CD4-positive, alpha-beta T cell treated with Interleukin-6 at 100 ng/mL for 8 hours (primary cell): ENCODE measurements at places on chromosomes 7 and 10.

- DNase-seq = no peak
Measured at GRCh38 chr7:23012908-23013714, 819 bp downstream of the HYCC1 start.

DNA sequence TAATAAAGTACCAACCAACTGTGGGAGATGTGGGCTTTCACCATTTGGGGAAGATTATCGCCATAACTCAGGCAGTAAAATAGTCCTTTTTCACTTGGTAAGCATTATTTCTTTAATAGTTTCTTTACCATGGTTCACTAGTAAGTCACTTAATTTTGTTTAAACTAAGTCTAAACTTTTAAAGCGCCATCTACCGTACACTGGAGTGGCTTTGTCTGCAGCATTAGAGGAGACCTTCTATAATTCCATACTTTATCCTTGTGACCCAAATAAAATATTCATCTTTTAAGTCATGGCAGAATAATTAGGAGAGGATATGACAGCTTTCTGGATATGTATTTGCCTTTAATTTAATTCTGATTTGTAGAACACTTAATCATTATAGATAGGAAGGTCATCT, 468.0 kb downstream of the MAGI2 start:
- no peak for DNase-seq

GRCh38 chr7:28083164-28083997, 97.2 kb downstream of the JAZF1 start:
- no peak for DNase-seq

GRCh38 chr7:136652635-136653370, 215.6 kb upstream of the CHRM2 start:
- DNase-seq = no peak

GRCh38 chr10:119051775-119052174, 22.3 kb downstream of the NANOS1 start:
- no peak for DNase-seq

GRCh38 chr7:124781418-124781817, 15.8 kb upstream of the GPR37 start:
- DNase-seq = no peak

- DNase-seq = no peak
Measured at GRCh38 chr10:123772645-123773508, 106.7 kb downstream of the GPR26 start.

DNA sequence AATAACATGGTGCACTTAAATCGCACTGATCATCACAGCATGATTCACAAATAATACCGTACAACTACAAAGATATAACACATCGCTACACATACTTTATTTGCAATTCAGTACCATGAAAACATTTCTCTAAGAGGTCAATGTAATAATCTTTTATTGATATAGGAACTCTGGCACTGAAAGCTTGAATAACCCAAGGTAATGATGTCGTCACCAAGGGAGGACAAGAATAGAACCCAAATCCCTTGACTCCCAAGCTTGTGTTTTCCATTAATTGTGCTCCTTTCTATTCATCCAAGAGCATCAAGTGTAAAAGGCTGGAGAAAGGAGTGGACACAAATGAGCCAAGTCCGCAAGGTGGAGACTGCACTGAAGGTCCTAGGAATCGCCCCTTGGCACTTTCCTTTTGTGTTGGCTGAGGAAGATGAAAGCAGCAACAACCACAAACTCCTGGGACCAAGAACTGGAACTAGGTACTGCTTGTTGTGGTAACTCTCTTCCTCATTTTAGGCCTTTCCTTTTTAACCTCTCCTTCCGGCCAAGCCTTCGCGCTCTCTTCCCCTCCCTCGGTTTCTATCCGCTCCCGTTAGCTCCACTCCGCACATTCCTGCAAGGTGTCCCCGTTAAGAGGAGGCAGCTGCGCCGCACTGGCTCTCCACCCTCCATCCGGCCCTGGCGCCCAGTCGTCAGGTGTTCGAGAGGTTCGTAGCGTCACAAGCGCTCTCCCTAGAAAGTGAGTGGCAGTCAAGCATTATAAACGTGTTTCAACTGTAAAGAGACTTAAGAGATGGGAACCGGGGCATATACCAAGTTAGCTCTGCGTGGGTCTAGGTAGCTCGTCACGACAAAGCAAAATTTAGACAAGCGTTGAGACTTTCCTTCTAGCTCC, 1.0 kb upstream of the CBLL1 start:
- no peak for DNase-seq

DNA sequence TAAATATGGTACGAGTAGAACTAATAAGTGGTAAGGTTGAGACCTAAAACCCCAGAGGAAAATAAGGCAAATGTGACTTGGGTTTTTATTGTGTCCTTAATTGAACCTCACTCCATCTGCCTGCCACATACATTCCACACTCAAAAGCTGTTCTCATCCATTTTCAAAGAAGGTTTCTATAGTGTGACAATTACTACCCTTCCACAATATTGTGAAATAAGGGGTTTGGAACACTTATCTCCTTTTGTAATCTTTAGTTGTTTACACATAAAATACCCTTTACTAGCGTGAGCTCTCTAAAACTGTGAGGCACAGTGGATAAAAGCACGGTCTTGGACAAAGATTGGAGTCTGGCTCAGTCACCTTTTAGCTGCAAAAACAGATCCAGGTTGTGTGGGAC, 166.6 kb downstream of the THSD7A start:
- DNase-seq = no peak

- no peak for DNase-seq
Measured at GRCh38 chr10:73247509-73248258, 629 bp upstream of the DNAJC9 start.

- DNase-seq = peak; percentile 9
Measured at GRCh38 chr7:151631570-151631952, 111.9 kb upstream of the RHEB start.

DNA sequence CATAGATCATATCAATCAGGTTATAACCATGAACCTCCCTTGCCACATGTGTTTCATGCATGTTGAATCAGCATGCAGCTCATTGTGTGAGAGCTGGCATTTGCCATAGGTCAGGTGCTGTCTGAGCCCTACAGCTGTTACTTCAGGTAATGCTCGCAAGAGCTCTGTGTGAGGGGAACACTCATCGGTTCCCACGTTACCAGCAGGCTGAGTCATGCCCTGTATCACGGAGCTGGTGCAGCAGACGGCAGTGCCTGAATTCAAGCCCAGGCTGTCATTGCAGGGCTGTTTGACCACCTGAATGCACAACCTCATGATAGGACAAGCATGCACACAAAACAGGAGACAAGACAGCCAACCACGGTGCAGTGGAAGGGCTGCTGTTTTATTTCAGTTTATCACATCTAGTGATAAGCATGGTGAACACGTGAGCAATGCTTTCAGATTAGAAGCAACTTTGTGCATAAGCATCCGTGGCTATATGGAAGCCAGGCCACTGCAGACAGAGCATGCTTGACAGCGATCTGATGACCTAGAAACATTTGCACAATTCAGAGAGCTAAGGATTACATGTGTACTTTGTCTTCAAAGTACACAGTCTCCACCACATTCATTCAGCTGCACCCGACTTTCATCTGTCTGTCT, 56.4 kb upstream of the PFKP start:
- no peak for DNase-seq

- DNase-seq = no peak
Measured at GRCh38 chr10:12984165-12984747, 17.3 kb downstream of the CCDC3 start.

GRCh38 chr10:129853562-129853903, 110.5 kb downstream of the EBF3 start:
- DNase-seq = no peak

DNA sequence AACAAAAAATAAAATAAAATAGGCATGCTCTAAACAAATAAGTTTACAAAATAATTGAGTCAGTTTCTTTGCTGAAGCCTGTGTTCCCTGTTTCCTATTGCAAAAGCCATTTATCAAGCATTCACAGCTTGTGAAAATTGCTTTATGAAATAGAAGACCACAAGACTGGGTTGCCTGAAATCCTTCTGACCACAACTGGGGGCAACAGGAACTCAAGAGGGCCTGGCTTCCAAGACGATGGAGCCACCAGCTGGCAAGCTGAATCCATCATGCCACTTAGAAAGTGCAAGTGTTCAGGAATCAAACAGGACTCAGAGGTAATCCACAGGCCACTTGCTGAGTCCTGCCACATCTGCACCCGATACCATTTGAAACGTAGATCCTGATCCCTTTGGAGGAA, 752 bp upstream of the ABCA13 start:
- DNase-seq = no peak

DNA sequence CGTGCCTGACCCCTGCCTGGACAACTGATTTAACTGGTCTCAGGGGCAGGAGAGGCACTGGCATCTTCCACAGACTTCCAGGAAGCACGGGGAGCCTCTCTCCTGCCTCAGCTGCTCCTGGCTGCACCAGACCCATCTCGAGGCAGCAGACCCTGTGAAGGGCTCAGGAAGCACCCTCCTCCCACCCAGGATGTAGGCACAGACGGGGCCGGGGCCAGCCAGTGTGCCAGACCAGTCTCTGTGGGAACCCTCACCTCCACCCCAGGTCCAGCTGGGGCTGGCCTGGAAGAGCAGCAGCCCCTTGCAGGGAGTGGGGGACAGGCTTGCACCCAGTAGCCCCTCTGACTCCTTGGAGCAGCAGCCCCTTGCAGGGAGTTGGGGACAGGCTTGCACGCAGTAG, 56.3 kb downstream of the RASGEF1A start:
- DNase-seq = no peak

GRCh38 chr7:144784943-144785342, 50.9 kb downstream of the TPK1 start:
- DNase-seq = no peak

- DNase-seq = no peak
Measured at GRCh38 chr10:124000792-124001201, 92.6 kb downstream of the CHST15 start.

GRCh38 chr10:22633106-22633505, 81.3 kb downstream of the PIP4K2A start:
- no peak for DNase-seq

DNA sequence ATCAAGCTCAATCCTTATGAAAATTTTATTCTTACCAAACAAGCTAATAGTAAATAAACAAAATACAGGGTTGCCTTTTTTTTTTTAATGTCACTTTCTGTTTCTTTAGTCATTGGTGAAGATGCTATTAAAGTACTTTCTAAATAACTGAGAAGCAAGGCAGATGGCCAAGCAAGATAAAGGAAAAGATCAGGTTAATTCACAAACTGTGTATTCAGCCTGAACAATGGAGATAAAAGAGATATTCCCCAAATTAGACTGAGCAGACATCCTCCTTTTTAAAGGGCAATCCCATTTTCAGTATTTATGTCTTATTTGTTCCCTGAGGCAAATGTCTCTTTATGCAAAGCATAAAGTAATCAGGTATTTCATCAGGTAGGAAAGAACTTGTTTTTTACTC, 23.1 kb upstream of the XRCC2 start:
- no peak for DNase-seq

DNA sequence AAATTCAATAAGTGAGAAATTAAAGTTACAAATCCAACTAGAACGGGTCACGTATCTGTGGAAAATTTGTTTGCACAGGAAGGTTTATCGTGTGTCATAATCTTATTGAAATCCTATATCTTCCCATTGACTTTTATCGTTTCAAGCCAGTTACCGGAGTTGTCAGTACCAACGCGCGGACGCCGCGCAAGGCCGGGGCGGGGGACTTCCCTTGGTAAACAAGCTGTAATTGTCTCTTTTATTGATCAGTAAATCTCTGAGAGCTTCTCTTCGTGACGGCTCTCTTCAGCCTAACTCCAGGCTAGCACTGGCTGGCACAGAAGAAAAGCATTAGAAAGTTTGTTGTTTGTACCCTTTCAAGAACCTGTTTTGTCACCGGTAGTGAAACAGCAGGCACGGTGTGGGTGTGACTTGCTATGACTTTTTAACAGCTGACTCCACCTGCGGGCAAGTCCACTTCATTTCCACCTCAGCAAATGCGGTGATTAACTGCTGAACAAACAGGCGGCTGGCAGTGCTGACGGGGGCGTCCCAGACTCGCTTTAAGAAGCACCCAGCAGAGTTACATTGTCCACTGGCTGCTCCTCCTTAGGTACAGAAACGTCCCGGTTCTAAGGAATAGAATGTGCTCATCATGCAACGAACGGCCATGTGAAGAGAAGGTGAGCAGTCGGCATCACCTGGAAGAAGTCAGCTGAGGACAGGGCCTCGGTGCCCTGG, 215.8 kb downstream of the MAD1L1 start:
- no peak for DNase-seq

DNA sequence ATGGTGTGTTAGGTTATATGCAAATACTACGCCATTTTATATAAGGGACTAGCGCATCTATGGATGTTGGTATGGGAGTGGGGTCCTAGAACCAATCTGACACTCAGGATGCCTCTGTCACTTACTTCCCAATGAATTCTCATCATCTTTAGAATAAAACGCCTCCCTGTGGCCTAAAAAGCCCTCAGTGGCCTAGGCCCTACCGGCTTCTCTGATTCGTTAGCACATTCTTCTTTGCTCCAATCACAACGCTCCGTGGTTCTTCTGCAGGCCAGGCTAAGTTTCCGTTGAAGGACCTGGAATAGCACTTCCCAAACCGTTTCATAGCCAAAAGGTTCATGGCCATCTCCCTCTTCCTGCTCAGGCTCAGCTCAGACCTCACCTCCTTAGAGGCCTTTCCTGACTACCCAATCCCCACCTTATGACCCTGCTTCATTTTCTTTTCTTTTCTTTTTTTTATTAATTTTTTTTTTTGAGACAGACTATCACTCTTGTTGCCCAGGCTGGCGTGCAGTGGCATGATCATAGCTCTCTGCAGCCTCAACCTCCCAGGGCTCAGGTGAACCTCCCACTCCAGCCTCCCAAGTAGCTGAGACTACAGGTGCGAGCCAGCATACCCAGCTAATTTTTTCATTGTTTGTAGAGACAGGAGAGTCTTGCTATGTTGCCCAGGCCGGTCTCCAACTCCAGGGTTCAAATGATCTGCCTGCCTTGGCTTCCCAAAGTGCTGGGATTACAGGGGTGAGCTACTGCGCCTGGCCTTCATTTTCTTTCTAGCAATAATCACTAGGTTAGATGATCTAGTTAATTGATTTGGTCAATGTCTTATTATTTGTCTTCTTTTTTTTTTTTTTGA, 24.5 kb upstream of the YWHAG start:
- DNase-seq = no peak

DNA sequence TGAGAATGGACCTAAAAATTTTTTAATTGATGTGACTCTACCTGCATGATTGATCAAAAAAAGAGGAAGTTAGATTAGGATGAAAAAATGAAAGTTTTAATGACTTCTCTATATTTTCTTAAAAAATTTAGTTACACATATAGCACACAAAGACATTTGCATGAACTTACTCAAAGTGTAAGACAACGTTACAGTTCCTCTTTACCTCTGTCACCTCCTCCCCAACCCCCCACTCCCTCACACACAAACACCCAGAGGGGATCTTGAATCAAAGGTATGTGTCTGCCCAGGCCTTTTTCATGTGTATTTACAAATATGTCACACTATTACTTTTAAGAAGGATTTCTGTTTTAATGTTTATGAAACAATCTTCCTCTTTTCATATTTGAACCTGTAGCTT, 20.6 kb upstream of the CDCA7L start:
- DNase-seq = no peak
